Fibroblast of lung (primary cell): ENCODE measurements at places on chromosomes 13 and 19. TPM values are rescaled to one million over a fixed set of nuclear protein-coding genes. Genes with fewer than 3 reads are reported as not detected.

The CGB1 gene
- total RNA-seq, result not detected in 2 replicates

The IFNL1 gene
- total RNA-seq, result not detected in 2 replicates

The ZFR2 gene
- not detected in 2 replicates for total RNA-seq

The PNMA8A gene
- 3.9 and 8.9 TPM in 2 replicates for total RNA-seq

The ARID3A gene
- total RNA-seq, result 12.1 and 14.9 TPM in 2 replicates

The DPRX gene
- not detected in 2 replicates for total RNA-seq

The PSG11 gene
- total RNA-seq, result not detected in 2 replicates

The LRRC25 gene
- total RNA-seq, result 1.2 and 4.6 TPM in 2 replicates

The ZNF790 gene
- total RNA-seq, result 9.1 and 9.2 TPM in 2 replicates

The ITGBL1 gene
- 19.0 and 45.1 TPM in 2 replicates for total RNA-seq

The CEACAM16 gene
- under 0.01 TPM in 1 of 2 replicates, not detected in the other for total RNA-seq

The TRPC4 gene
- 1.7 and 2.6 TPM in 2 replicates for total RNA-seq
